ENCODE measurements at places on chromosomes 2 and 18.

DNA sequence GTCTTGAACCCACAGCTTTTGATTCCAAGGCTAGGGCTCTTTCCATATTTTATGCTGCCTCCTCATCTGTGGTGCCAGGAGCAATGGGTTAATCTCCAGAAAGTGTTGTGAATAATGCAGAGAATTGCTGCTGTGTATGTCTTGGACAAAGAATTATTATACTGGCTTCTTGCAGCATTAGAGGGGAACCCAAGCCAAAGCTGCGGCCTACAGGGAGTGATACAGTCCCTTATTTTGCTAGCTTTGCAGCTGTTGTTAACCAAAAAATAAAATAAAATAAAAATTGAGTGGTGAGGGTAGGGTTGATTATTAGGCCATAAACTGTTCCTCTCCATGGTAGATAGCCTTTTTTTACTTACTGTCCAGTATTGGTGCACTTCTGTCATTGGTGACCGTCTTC, 16.7 kb downstream of the WIPF1 start:
- H3K4me1 ChIP-seq: peaks cover 48% of the 10 kb centered on the region
- H3K27me3 ChIP-seq: no peaks in the 10 kb centered on the region
- H3K36me3 ChIP-seq: peaks cover 6% of the 10 kb centered on the region
- no peak for DNase-seq

DNA sequence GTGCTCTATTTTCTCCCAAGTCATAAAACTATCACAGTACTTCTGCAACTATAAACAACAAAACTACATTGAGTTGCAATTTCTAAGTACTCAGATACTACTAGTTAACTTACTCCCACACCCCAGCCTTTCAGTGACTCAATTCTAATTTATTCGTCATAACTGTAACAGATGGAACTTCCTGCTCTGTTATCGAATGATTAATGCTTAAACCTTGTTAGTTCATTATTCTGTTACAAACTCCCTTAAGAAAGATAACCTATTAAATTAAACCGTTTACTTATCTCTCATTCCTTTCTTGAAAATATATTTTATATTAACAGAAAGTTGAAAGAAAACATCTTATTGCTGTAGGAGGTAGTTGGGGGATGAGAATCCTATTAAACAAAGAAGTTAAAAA, 17.0 kb downstream of the TNFAIP6 start:
- peaks cover 5% of the 10 kb centered on the region for H3K27me3 ChIP-seq
- H3K4me3 ChIP-seq: no peak overlapping the region
- no peaks in the 10 kb centered on the region for H3K4me1 ChIP-seq
- DNase-seq: no peak

DNA sequence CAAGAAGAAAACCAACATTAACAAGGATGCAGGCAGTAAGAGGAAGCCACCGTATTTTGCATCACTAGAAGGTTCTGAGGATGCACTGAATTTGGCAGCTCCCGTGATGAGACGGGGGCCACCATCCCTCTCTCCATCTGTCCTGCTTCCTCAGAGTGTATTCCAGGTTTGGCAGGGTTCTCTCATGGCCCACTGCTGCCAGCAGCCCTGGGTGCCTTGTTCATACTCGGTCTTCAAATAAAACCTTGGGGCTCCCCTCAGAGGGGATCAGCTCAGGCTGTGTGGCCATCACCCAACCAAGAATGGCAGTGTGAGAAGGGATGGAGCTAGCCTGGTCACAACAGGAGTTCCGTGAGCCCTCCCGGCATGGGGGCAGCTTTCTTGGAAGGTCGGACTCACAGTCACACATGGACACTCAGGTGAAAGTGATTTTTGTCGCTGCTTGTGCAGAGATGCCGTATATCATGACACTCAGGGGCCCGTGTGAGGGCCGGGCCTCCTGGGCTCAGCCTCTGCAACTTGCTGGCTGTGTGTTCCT, 12.8 kb upstream of the MBP start:
- no peak overlapping the region for H3K27ac ChIP-seq
- no peak for DNase-seq
- H3K36me3 ChIP-seq: no peaks in the 10 kb centered on the region

DNA sequence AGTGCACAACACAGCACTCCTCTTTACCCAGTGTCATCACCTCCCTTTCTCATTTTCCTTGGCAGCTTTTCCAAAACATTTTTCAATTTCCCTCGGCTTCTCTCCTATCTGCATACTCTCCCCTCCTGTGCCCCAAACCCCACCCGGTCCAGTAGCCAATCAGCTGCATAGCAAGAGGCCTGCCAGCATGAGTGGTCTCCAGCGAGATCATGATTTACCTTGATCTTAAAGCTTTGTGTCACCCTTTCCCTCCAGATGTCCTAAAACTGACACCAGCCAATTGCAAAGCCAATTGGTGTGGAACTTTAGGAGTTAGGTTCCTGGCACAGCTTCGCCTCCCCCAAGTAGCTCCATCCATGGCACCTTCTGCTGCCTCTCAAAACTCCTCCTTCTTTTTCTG, 45.2 kb upstream of the SH3RF3 start:
- DNase-seq: no peak
- H3K27ac ChIP-seq: no peak overlapping the region
- H3K36me3 ChIP-seq: no peaks in the 10 kb centered on the region
- H3K4me3 ChIP-seq: no peak overlapping the region
- H3K27me3 ChIP-seq: no peaks in the 10 kb centered on the region

DNA sequence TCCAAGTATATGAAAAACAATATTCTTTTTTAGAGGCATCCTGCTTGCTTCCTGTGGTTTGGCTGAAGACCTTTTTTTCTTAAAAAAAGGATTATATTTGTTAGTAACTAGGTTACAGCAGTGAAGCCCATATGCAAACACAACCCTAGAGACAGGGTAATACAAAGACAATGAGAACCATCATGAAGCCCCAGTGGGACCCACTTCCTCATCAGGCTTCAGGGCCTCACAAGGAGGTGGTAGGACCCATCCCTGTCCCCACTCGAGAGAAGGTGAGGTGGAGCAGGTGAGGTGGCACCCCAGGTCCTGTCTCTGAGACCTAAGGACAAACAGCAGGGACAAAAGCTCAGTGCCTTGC, 80.3 kb downstream of the EDAR start:
- H3K36me3 ChIP-seq: peaks cover 20% of the 10 kb centered on the region
- H3K27ac ChIP-seq: no peak overlapping the region
- no peak for DNase-seq
- H3K4me3 ChIP-seq: no peak overlapping the region
- peaks cover 3% of the 10 kb centered on the region for H3K4me1 ChIP-seq
- H3K27me3 ChIP-seq: no peaks in the 10 kb centered on the region

DNA sequence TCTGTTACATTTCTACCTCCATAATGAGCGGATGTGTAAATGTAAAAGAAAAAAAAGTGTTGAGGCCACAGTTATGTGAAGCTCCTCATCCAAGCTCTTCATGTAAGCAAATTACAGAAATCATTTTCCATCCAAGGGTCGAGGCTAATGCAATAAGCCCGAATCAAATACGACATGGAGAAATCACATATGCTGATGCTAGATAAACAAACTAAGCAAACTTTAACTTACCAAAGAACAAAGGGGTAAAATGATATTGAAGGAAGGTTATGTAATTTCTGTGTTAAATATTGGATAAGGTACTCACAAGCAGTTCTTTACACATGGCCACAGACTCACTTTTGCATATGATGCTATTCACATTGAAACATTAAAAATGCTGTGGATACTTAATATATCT, 310.2 kb upstream of the ID2 start:
- DNase-seq: no peak
- no peak overlapping the region for H3K4me3 ChIP-seq
- peaks cover 5% of the 10 kb centered on the region for H3K4me1 ChIP-seq
- H3K36me3 ChIP-seq: no peaks in the 10 kb centered on the region
- H3K27me3 ChIP-seq: no peaks in the 10 kb centered on the region

GRCh38 chr18:25349131-25349925, 2.6 kb downstream of the ZNF521 start:
- no peak for DNase-seq
- no peaks in the 10 kb centered on the region for H3K36me3 ChIP-seq
- peaks cover 10% of the 10 kb centered on the region for H3K4me1 ChIP-seq
- no peaks in the 10 kb centered on the region for H3K27me3 ChIP-seq

- no peak for DNase-seq
- no peaks in the 10 kb centered on the region for H3K36me3 ChIP-seq
- no peak overlapping the region for H3K27ac ChIP-seq
- no peaks in the 10 kb centered on the region for H3K27me3 ChIP-seq
- H3K4me1 ChIP-seq: peaks cover 32% of the 10 kb centered on the region
These were observed 44.4 kb downstream of the MAP4K4 start for GRCh38 chr2:101741775-101742520.

- no peak overlapping the region for H3K4me3 ChIP-seq
- H3K4me1 ChIP-seq: no peaks in the 10 kb centered on the region
- no peak overlapping the region for H3K27ac ChIP-seq
These were observed 92.0 kb upstream of the GULP1 start for GRCh38 chr2:188199716-188200128.

DNA sequence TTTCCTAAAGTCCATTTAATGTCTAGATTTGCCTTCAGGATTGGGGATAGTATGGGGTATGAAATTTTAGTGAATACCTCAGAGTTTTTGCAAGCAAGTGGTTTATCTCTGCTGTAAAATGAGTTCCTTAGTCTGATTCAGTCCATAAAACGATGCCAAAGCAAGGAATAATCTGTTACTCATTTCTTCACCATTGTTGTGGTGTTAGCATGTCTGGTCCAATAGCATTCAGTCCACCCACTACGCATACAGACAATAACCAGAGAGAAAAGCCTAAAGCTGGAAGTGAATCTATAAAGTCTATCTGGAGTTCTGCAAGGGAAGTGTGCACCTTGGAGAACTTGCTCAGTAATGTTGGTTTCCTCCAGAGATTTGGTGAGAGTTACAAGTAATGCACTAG, 12.9 kb upstream of the DPP4 start:
- no peak for DNase-seq
- no peaks in the 10 kb centered on the region for H3K27me3 ChIP-seq
- no peaks in the 10 kb centered on the region for H3K4me1 ChIP-seq
- H3K27ac ChIP-seq: no peak overlapping the region

DNA sequence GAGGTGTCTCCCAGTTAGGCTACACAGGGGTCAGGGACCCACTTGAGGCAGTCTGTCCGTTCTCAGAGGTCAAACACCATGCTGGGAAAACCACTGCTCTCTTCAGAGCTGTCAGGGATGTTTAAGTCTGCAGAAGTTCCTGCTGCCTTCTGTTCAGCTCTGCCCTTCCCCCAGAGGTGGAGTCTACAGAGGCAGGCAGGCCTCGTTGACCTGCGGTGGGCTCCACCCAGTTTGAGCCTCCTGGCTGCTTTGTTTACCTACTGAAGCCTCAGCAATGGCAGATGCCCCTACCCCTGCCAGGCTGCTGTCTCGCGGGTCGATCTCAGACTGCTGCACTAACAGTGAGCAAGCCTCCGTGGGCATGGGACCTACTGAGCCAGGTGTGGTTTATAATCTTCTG, 346.3 kb downstream of the CELF4 start:
- H3K4me3 ChIP-seq: no peak overlapping the region
- no peak overlapping the region for H3K27ac ChIP-seq
- no peaks in the 10 kb centered on the region for H3K36me3 ChIP-seq
- no peaks in the 10 kb centered on the region for H3K27me3 ChIP-seq
- H3K4me1 ChIP-seq: no peaks in the 10 kb centered on the region

DNA sequence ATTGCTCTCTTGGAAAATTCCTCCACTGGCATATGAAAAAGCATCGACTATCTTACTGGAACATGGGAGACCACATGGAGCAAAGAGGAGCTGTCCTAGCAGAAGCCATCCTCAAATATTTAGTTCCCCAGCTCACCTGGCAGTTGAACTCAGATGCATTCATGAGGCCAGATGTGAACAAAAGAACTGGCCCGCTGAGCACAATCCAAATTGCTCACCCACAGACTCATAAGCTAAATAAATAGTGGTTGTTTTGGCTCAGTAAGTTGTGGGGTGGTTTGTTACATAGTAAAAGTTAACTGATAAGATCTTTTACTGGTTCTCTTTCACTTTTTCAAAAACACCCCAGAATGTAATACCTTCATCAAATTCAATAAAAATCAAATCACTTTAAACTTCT, 108.6 kb upstream of the CWC22 start:
- H3K27ac ChIP-seq: no peak overlapping the region
- no peak for DNase-seq
- H3K27me3 ChIP-seq: no peaks in the 10 kb centered on the region
- H3K4me3 ChIP-seq: no peak overlapping the region
- H3K36me3 ChIP-seq: no peaks in the 10 kb centered on the region

DNA sequence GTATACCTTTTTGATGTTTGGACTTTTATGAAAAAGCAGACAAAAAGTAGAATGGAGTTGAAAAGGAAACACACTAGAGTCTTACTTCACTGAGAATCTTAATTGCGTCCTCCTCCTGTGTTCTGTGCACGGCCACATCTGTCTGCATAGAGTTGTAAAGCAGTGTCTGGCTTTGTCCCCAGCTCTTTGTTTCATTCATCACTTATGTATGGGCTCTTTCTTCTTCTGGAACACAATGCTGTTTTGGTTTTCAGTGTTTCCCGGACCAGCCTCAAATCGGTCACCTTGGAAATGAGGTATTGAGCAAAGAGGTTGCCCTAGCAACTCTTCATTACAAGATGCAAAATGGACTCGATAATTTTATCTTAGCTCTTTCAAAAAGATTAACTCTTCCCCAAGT, 104.3 kb upstream of the CNGA3 start:
- H3K36me3 ChIP-seq: no peaks in the 10 kb centered on the region
- no peak overlapping the region for H3K27ac ChIP-seq
- H3K4me1 ChIP-seq: no peaks in the 10 kb centered on the region
- no peak overlapping the region for H3K4me3 ChIP-seq
- DNase-seq: no peak
- H3K27me3 ChIP-seq: no peaks in the 10 kb centered on the region

All from T-cell (primary cell).